ENCODE measurements at places on chromosomes 3 and 15.

- DNase-seq: no peak
These were observed 175.4 kb downstream of the TBC1D2B start for GRCh38 chr15:77901921-77902750.

DNA sequence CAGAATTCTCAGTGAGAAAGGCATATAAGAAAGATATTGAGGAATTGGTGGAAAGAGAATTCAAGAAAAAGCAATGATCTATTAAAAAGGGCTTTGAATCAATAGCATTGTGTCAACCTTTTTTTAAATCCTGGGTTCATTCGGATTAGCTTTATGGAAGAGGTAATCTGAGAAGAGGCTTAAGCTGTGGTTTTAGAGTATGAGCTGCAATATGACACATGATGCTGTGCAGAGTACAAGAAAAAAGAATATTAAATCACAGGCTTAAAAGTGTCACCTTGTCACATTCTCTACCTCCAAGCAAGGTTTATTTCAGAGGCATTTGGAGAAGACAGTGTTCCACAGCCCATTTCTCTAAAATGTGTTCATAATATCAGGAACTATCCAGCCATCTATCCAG, 128.9 kb downstream of the RTP4 start:
- no peak for DNase-seq

GRCh38 chr3:149575961-149576564, 81.8 kb downstream of the WWTR1 start:
- no peak for DNase-seq

- no peak for DNase-seq
These were observed 1099.9 kb downstream of the NSUN3 start for GRCh38 chr3:95162794-95163193.

GRCh38 chr3:66606126-66606525, 105.3 kb upstream of the LRIG1 start:
- DNase-seq: no peak

DNA sequence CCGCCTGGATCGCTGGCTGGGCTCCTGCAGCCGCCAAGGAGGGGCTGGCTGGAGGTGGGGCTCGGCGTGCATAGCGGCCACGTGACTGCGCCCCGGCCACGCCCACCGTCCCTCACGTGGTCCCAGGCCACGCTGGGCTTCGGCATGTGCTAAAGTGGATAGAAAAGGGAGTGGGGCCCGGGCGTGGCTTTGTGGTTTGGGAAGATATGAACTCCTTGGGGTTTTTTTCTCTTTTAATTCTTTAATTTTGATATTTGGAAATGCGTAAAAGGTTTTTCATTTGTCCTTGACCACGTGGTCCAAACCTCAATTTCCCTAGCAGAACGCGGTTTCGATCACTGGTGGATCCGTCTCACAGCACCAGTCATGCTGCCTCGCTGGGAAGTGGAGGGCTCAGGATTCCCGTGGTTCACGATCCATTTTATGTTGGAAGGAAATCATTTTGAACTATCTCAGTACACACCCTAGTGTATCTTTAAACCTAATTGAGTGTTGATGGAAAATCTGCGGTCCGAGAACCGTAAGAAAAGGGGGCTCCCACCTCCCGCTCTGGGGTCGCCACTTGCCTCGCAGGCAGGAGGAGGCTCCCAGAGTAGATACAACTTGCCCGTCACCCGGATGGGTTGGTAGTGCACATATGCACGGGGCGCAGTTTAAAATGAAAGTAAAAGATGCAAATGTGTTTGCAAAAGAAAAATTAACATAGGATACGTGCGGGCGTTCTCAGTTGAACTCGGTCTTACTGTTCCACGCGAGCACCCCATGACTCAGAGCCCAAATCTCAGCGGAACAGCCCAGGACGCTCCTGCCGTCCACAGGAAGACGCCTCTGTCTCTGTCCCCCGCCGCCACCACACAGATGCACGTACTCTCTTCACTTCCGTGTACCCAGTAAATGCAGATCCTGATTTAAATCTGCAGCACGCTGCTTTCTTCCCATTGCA, 141.9 kb downstream of the PGPEP1L start:
- DNase-seq: peak; percentile 53

- no peak for DNase-seq
These were observed 6.7 kb downstream of the TADA3 start for GRCh38 chr3:9785602-9786001.

- no peak for DNase-seq
These were observed 82.3 kb downstream of the IQSEC1 start for GRCh38 chr3:12990781-12991480.

GRCh38 chr3:25747033-25747432, 36.2 kb downstream of the NGLY1 start:
- DNase-seq: no peak

- no peak for DNase-seq
These were observed 393.6 kb upstream of the TPM1 start for GRCh38 chr15:62648954-62649353.

- no peak for DNase-seq
These were observed 4.3 kb upstream of the ALPK3 start for GRCh38 chr15:84812842-84813241.

GRCh38 chr15:101066501-101067408, 147.6 kb downstream of the LRRK1 start:
- no peak for DNase-seq

DNA sequence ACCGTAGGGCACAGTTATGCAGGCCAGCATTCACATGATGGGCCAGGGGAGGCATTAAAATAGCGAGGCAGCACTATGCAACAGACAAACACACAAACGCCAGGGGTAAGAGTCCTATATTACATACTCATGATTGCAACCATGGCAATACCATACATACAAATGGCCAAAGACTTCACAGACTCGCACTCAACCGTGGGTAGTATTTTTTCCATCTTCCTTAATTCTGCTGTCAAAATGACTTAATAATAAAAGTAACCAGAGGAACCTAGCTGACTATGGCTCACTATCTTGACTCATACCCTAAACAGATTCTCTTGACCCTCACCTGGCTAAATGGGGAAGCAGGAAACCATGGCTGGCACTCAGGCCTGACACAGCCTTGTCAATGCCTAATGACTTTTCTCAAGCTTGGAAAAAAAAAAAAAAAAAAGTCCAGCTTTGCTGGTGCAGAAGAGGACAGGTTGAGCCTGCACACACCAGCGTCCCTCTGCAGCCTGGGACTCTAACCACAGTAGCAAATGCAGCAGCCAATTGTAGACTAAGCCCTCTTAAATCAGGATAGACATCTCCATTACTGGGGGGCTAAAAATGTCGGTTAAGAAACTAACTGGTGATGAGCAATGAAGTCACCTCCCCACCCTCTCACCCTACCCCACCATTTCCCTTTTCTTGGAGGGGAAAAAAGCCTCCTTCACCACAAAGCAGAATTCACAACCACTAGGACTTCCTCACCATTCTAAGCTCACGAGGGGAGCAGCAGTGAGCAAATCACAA, 23.1 kb downstream of the CCDC12 start:
- no peak for DNase-seq

DNA sequence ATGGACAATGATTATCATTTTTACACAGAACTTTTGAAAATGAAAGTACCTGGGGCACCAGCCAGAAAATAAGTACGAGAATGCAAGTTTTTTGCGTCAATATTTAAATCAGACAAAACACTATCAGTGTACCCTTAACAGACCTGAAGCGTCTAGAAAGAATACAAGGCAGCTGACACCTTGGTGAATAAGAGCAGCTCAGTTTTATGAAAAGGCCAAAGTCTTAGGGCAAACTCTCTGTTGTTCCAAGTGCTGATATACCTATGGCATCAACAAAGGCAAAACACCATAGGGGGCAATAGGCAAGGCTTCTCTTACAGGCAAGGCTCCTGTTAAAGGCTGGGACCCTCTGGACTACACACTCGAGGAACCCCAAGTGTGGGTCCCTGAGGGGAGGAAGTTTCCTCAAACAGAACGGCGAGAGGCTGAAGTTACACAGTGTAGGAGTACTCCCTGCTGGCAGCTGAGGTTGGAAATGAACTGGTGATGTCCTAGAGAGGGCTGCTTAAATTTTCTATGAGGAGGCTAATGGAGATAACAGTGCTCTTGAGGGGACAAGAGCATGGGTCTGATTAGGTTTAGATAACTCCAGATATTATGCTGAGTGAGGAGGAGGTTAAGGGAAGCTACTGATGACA, 291.0 kb downstream of the TIGIT start:
- DNase-seq: no peak

- no peak for DNase-seq
These were observed 65.3 kb upstream of the FLNB start for GRCh38 chr3:57942872-57943283.

DNA sequence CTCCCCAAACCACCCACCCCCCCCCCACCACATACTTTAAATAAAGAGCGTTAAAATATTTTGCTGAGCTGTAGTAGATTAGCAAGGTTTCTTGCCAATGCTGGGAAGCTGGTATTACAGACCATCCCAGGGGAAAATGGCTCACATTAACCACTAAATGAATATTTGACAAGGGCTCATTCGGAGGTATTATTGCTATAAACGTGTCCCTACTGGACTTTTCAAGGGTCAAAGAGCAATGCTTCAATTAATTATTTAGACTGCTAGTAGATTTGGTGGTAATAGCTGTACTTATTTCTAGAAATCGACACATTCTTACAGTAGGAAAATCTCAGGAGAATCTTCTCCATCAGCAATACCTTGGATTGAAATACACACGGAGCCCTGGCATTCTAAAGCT, 5.2 kb downstream of the SOX2 start:
- DNase-seq: no peak

DNA sequence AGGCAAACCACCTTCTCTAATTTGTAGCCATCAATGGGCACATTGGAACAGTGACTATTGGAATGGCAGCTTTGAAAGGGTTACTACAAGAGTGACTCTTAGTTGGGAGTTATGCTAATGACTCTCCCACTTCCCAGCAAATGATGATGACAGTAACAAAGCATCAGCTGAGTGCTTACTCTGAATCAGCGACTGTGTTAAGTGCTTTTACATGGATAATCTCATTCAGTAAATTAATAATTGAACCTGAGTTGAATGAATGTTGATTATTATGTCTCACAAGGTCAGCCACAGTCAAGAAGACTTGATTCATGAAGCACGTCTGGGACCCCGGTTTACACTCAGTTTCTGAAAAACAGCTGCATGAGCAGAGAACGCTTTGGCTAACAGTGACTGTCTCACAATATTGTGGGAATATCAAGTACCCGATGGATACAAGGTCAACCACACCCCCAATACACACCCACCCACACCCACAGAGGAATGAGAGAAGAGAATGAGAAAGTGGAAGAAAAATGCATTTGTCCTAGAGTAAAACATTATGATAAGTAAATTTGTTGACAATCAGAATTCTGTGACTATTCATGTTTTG, 242.0 kb upstream of the FEZF2 start:
- no peak for DNase-seq

- DNase-seq: no peak
These were observed 625.5 kb upstream of the ZNF717 start for GRCh38 chr3:76410762-76411281.

DNA sequence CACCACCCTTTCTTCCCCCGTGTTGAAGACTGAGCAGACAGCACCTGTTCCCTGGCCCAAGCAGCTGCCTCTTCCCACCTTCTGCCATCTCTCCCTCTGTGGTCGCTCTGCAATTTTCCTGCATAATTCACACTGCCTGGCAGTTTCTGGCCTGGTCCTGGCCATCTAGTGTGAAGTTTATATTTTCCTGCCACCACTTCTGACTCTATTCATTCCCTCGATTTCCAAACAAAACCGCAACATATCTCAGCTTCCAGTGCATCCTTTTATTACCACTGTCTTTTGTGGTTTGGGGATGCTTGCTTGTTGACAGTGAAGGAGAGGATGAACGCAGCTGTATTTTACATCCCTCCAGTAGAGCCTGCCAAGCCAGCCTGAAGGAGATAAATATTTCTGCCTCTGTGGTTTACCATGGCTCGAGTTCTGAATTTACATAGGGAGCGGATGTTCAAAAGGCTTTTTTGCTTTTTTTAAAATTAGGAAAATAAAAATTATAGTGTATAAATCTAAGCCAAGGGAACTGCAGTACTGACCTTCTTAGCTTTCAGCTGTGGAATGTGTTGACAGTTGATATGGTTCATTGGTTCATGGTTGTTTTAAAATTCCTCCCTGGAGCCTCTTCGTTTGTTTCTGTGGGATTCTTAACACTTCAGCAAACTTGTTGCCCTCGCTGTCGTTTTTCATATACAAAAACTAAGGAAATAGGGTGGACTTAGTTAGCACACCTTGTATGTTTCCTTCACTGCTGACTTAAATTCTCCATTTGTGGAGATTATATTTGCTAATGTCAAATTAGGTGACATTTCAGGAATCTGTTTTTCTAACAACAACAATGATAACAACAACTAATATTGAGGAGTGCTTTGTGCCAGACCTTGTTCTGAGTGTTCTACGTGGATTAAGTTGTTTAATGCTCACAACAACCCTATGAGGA, 250.5 kb downstream of the ADAMTSL3 start:
- no peak for DNase-seq

- DNase-seq: no peak
These were observed 183.3 kb upstream of the ROPN1 start for GRCh38 chr3:124174910-124175874.

DNA sequence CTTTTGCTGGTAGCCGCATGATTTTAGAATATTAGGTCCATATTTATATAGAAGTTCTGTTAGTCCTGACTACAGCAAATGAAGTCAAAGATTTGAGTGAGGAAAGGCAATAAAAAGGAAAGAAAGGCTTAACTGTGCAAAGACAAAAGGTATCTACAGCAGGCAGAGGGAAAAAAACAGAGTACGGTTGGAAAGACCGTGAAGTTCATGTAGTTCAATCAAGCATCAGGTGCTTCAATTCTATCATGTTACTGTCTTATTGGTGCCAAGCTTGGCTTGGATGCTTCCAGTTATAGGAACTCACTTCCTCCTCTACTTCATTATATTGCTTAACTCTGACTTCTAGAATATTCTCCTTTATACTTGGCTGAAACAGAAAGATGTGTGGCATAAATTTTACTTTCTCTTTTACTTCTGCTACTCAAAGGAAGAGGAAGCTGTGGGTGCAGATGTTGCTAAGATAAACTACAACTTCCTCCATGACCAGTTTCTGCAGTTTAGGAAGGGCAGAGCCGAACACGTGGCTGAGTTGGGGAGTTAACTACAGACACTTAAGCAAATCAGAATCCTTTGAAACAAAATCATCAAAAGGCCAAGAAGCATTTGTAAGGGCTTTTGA, 72.6 kb upstream of the ZBED2 start:
- peak; percentile 29 for DNase-seq

- no peak for DNase-seq
These were observed 32.9 kb downstream of the IL16 start for GRCh38 chr15:81229586-81229985.

DNA sequence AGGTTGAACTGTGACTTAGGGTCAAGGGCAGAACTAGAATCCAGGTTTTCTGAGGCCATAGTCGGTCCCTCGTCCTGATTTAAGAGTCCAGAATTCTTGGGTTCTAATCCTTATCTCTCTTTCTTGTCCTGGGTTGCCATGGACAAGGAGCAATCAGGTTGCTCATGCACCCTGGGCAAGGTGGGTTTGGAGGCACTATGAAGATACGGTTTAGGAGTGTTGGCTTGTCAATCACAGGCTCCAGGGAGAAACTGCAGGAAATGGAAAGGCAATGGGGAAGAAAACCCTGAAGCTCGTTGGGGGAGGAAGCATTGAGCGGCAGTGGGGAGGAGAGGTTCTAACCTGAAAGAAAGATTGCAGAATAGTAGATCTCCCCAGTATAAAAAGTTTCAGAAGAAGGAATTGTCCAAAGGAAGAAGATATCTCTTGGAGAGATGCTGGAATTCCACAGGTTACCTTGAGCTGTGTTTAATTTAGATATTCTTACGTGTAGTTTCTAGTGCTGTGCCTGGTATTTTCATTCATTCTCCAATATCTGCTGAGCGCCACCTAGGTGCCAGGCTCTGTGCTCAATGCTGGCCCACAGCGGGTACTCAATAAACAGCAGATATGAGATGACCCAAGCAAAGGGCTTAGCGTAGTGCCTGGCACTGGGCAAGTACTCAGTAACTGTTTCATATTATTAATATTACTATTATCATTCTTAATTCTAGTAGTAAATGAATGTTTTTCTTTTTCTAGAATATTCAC, 2.0 kb downstream of the ACAN start:
- no peak for DNase-seq

Measured in stimulated activated CD8-positive, alpha-beta memory T cell treated with anti-CD3 and anti-CD28 coated beads, Interleukin-4, amount 100 ng/mL, for 4 hours (primary cell).